ENCODE measurements at places on chromosomes 3 and 15.

- no peak for DNase-seq
Observed at GRCh38 chr3:36812240-36812639, 47.9 kb upstream of the DCLK3 start.

DNA sequence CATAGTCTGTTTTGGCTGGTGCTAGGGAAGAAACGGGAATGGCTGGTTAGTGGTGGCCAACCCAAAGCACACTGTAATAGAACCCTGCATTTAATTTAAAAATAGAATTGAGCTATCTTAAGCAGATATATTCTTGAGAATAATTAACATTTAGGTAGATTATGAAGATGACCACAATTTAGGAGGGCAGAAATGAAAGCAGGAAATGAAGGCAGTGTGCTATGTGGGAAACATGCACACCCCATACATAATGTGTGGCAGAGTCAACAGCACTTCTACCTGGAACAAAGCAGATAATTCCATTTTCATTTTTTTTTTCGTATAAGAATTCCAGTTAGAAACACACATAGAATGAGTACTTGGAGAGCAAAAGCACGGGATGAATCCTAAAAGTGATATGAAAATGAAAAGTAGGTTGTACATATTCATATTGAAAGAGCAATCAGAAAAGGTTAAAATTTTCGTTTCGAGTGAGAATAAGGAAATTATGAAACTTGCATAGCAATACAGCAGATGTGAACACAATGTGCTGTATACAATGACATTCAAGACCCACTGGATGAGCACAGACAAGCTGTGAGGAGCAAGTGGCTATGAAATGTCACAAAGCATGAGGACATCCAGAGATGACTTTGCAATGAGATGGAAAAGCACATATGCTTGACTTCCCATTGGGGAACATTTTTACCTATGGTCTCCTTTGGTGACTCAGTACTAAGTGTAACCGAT, 102.6 kb downstream of the TFG start:
- no peak for DNase-seq

GRCh38 chr3:140216249-140216648, 281.3 kb downstream of the CLSTN2 start:
- DNase-seq: no peak

- DNase-seq: no peak
Observed at GRCh38 chr15:92797168-92798052, 102.7 kb upstream of the CHD2 start.

DNA sequence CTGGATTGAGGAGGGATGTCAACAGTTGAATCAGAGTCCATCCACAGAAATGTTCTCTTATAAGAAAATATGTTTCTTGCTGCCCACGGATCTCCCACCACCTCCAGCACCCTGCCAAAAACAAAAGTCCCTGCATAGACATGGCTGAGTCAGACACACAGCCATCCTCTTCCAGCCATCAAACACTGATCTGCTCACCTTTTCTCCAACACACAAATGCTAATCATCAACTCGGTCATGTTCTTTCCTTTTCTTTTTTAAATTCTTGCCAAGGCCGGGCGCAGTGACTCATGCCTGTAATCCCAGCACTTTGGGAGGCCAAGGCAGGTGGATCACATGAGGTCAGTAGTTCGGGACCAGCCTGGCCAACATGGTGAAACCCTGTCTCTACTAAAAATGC, 110.7 kb upstream of the IL12A start:
- DNase-seq: no peak
